ENCODE measurements at places on chromosomes 3 and 15. TPM values are rescaled to one million over a fixed set of nuclear protein-coding genes. Genes with fewer than 3 reads are reported as not detected.

SAMD7 gene
- not detected for total RNA-seq

CELSR3 gene
- total RNA-seq = 0.71 TPM

CP gene
- not detected for total RNA-seq

ACAN gene
- total RNA-seq = not detected

OIP5 gene
- 11.4 TPM for total RNA-seq

GRCh38 chr3:18086078-18086477 lies 339.1 kb downstream of the SATB1 start:
- DNase-seq = no peak
- no peaks in the 10 kb centered on the region for H3K4me1 ChIP-seq
- H3K27me3 ChIP-seq = no peaks in the 10 kb centered on the region
- no peak overlapping the region for H3K4me3 ChIP-seq
- no peak overlapping the region for H3K27ac ChIP-seq
- H3K36me3 ChIP-seq = no peaks in the 10 kb centered on the region

DNA sequence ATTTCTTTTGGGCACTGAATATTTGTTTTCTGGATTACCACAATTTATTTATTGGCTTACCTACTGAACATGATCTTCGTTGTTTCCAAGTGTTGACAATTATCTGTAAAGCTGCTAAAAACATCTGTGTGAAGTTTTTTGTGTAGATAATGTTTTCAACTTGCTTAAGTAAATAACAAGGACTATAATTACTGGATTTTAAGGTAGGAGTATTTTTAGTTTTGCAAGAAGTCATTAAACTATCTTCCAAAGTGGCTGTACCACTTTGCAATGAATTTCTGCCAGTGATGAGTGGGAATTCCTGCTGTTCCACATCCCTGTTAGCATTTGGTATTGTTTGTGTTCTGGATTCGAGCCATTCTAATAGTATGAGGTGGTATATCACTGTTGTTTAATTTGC lies 702.2 kb downstream of the MECOM start:
- H3K36me3 ChIP-seq = no peaks in the 10 kb centered on the region
- H3K4me1 ChIP-seq = no peaks in the 10 kb centered on the region
- no peak for DNase-seq
- H3K4me3 ChIP-seq = no peak overlapping the region

DNA sequence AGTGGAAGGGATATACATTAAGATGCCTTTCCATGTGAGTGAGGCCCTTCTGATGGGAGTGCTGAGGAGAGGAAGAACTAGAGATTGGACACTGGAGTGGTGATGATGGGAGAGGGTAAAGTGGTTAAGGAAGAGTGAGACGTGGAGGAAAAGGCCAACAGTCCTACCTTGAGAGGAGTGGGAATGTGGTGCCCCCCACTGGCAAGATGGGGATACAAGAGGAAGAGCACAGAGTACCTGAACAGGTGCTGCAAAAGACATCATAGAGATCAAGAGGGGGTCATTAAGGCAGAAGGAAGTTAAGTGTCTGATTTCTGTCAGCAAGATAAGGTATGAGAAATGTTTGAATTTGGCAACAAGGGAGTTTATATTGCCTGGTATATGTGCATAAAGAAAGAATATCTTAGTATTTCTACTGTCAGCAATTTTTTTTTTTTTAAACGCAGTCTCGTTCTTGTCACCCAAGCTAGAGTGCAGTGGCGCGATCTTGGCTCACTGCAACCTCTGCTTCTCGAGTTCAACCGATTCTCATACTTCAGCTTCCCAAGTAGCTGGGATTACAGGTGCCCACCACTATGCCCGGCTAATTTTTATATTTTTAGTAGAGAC lies 34.0 kb downstream of the ARIH2 start:
- H3K27me3 ChIP-seq = no peaks in the 10 kb centered on the region
- H3K4me1 ChIP-seq = no peaks in the 10 kb centered on the region
- H3K36me3 ChIP-seq = no peaks in the 10 kb centered on the region
- peak; percentile 52 for DNase-seq

- H3K4me1 ChIP-seq = no peaks in the 10 kb centered on the region
- no peak overlapping the region for H3K4me3 ChIP-seq
- no peaks in the 10 kb centered on the region for H3K36me3 ChIP-seq
Observed at GRCh38 chr15:101501703-101502373, 12.3 kb upstream of the PCSK6 start.

- peaks cover under 1% of the 10 kb centered on the region for H3K36me3 ChIP-seq
- H3K4me3 ChIP-seq = no peak overlapping the region
- no peaks in the 10 kb centered on the region for H3K4me1 ChIP-seq
Observed at GRCh38 chr15:64305261-64305660, 50.7 kb downstream of the CSNK1G1 start.

DNA sequence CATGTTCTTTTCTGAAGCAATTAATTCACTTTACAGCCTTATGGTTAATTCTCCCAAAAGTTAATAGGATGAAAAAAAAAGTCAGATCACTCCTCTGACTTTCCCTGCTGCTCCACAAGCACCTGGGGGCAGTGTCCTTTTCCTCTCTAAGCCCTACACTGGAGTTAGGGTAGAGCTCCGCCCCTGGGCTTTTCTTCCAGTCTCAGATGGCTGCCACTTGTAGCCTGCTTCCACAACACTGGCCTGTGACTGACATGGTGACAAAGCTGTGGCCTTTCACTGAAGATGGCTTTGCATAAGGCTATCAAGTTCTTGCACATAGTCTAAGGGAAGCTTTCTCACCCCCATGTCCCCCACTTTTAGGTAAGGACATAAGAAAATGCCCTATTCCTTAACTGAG lies 1.3 kb upstream of the MON1A start:
- H3K4me3 ChIP-seq = no peak overlapping the region
- DNase-seq = no peak
- H3K4me1 ChIP-seq = peaks cover 2% of the 10 kb centered on the region
- H3K36me3 ChIP-seq = no peaks in the 10 kb centered on the region
- H3K27me3 ChIP-seq = no peaks in the 10 kb centered on the region

DNA sequence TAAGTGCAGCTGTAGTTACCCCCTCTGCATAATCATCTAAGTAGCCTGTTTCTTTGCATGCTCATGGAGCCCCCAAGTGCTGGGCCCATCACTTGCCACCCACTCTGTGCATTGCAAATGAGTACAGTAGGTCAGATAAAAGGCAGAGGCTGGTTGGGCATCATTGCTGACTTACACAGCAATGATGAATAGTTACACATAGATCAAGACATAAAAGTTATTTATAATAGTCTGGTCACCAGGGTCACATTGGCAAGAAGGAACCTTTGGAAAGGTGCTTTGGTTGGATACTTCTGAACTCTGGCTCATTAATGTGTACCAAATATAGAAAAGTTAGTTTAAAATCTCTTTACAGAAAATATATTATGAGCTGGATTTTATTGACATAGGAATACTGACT lies 111.6 kb downstream of the MITF start:
- no peak overlapping the region for H3K27ac ChIP-seq
- no peak for DNase-seq
- H3K4me3 ChIP-seq = no peak overlapping the region

- H3K27ac ChIP-seq = no peak overlapping the region
- DNase-seq = peak; percentile 26
- H3K36me3 ChIP-seq = no peaks in the 10 kb centered on the region
- no peaks in the 10 kb centered on the region for H3K27me3 ChIP-seq
- H3K4me1 ChIP-seq = no peaks in the 10 kb centered on the region
Observed at GRCh38 chr3:86563400-86563970, 427.5 kb downstream of the VGLL3 start.

All from endothelial cell of umbilical vein (primary cell).